Activated effector memory CD4-positive, alpha-beta T cell treated with anti-CD3 and anti-CD28 coated beads, Interleukin-2, amount 50 U/mL, for 16 hours (primary cell): ENCODE measurements at places on chromosomes 16 and 17.

DNA sequence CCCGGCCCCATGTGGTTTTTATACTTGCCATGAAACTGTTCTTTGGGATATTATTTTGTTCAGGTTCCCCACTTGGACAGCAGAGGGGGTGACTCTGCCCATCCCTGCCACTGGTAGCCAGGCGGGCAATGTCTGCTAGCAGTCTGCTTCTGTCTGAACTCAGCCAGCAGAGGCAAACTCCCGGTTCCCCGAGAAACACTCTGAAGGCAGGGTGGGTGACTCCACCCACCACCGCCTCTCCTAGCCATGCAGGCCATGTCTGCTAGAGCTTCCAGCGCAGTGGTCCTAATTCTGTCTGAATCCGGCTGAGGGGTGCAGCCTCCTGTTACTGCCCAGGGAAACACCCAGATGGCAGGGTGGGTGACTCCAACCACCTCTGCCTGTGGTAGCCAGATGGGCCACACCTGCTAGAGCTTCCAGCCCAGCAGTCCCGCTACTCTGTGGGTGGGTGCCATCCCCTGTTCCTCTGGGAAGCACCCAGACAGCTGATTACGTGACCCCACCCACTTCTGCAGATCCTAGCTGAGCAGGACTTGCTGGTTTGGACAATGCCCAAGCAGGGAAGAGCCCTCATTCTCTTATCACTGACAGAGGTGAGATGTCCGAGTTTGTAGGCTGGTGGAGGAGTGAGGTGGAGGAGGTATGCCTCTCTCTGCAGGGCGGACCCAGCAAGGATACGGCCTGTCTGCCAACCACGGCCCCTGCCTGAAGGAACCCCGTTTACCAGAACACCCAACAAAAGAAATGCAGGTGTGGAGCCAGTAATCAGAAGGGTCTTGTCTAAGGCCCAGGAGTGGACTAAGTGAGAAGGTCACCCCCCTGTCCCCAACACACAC lies 22.4 kb downstream of the NLRP1 start:
- peak; percentile 54 for DNase-seq

DNA sequence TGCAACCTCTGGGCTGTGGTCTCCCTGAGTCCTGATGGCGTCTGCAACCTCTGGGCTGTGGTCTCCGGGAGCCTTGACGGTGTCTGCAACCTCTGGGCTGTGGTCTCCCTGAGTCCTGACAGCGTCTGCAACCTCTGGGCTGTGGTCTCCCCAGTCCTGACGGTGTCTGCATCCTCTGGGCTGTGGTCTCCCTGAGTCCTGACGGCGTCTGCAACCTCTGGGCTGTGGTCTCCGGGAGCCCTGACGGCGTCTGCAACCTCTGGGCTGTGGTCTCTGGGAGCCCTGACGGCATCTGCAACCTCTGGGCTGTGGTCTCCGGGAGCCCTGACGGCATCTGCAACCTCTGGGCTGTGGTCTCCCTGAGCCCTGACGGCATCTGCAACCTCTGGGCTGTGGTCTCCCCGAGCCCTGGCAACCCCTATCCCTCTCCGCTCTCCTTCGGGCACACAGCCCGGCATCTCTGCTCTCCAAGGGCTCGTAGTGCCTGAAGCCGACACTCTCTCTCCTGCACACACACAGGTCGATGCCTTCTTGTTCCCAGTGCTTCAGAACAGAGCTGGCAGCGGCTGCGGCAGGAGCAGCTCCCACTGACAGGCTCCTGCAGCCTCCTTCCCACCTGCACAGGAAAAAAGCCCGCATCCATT lies 45.6 kb downstream of the METRNL start:
- peak; percentile 56 for DNase-seq

DNA sequence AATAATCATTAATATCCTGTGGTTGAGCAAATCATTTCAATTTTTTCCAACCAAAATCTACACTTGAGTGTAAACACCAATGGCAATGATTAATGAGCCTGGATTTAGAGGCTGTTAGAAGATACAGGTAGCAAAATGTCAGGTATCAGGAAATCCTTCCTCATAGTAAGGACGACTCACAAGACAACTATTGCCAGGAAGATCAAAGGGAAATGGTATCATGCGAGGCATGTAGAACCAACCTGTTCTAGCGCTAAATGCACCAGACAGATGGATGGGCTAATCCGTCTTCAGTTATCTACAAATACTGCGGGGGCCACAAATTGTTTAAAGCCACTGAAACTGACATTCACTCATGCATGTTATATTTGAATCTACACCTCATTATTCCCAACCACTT lies 28.1 kb downstream of the TOX3 start:
- no peak for DNase-seq

DNA sequence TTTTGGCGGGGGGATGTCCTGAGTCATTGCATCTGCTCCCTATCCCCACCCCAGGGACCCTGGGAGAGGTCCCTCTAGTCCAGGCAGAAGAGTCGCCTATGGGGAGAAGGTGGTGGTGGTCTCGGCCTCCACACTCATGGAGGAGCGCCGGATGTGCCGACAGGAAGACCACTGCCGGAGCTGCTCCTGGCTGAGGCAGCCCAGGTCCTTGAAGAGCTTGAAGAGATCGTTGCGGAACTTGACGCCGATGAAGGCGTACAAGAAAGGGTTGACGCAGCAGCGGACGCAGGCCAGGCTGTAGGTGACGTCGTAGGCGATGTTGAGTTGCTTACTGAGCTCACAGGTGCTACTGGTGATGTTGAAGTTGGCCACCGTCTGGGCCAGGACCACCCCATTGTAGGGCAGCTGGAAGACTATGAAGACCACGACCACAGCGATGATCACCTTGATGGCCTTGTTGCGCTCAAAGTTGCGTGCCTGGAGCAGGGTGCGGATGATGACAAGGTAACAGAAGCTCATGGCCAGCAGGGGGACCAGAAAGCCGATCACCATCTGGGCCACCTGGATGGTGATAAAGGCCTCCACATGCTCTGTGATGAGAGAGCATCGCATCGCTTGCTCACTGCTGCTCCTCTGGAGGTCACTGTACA lies 10.5 kb downstream of the CCR7 start:
- peak; percentile 64 for DNase-seq

DNA sequence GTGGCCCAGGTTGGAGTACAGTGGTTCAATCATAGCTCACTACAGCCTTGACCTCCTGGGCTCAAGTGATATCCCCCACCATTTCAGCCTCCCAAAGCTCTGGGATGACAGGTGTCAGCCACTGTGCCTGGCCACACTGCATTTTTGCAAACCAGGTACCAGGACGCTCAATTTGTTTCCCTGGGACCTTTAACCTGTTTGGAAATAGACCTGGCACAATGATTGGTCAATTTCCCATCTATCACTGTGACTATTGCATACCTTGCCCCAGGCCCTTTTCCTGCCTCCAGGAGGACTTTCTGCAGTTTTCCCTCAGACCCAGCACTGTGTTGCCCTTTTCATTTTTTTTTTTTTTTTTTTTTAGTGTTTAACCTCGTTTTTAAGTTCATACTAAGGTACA lies 11.1 kb upstream of the FUS start:
- DNase-seq, result no peak

- DNase-seq, result no peak
Measured at GRCh38 chr17:50423553-50424159, 2.4 kb upstream of the ACSF2 start.

GRCh38 chr16:55615071-55615470 lies 40.7 kb upstream of the SLC6A2 start:
- no peak for DNase-seq

DNA sequence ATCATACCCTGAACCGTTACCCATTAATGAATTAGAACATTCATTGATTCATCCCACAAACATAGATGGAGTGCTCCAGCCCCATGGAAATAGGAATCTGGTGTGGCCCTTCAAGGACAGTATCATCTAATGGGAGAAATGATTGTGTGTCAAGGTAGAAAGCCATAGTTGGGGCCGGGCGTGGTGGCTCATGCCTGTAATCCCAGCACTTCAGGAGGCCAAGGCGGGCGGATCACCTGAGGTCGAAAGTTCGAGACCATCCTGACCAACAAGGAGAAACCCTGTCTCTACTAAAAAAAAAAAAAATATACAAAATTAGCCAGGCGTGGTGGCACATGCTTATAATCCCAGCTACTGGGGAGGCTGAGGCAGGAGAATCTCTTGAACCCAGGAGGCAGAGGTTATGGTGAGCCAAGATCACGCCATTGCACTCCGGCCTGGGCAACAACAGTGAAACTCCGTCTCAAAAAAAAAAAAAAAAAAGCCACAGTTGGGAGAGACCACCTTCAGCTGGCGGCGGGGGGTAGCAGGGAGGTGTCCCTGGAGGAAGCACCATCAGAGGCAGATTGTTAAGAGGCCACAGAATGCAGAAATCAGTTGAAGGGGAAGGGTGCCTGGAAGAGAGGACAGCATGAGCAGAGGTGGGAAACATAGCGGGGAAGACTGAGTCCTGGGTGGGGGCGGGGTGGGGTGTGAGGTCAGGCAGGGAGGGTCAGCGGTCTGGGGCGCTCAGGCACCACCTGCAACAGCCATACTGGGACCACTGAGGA lies 60.0 kb downstream of the USP22 start:
- DNase-seq, result no peak
